ENCODE measurements at places on chromosomes 5 and 9.

GRCh38 chr5:116288524-116288923 lies 203.7 kb downstream of the COMMD10 start:
- no peak for DNase-seq

DNA sequence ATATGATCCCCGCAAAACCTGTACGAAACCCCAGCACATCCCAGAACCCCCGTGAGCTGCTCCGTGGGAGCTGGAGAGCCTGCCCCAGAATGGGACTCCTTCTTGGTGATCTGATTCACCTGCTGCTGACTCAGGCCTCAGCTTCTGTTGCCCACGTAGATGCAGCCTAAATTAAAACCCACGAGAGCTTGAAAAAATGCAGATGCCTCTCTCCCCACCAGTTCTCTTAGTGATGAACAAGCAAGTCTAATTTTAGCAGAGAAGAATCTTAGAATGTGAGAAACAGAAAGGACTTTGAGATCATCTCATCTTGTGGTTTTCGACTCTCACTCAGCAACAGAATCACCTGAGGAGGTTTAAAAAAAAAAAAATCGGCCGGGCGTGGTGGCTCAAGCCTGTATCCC lies 57.6 kb downstream of the TMOD1 start:
- DNase-seq: no peak

- no peak for DNase-seq
These were observed 33.4 kb downstream of the TJP2 start for GRCh38 chr9:69207503-69207902.

GRCh38 chr9:68552700-68553476 lies 12.2 kb upstream of the TMEM252 start:
- DNase-seq: no peak

- no peak for DNase-seq
These were observed 77.9 kb downstream of the TRIM32 start for GRCh38 chr9:116765011-116765410.
